Stimulated activated CD4-positive, alpha-beta T cell treated with anti-CD3 and anti-CD28 coated beads, Interleukin-12 subunit alpha, Interleukin-12 subunit beta, amount 100 ng/mL, for 24 hours (primary cell): ENCODE measurements at places on chromosomes 2 and 18.
A peak's percentile ranks its signal among the peaks of the same experiment; 100 is the strongest.

DNA sequence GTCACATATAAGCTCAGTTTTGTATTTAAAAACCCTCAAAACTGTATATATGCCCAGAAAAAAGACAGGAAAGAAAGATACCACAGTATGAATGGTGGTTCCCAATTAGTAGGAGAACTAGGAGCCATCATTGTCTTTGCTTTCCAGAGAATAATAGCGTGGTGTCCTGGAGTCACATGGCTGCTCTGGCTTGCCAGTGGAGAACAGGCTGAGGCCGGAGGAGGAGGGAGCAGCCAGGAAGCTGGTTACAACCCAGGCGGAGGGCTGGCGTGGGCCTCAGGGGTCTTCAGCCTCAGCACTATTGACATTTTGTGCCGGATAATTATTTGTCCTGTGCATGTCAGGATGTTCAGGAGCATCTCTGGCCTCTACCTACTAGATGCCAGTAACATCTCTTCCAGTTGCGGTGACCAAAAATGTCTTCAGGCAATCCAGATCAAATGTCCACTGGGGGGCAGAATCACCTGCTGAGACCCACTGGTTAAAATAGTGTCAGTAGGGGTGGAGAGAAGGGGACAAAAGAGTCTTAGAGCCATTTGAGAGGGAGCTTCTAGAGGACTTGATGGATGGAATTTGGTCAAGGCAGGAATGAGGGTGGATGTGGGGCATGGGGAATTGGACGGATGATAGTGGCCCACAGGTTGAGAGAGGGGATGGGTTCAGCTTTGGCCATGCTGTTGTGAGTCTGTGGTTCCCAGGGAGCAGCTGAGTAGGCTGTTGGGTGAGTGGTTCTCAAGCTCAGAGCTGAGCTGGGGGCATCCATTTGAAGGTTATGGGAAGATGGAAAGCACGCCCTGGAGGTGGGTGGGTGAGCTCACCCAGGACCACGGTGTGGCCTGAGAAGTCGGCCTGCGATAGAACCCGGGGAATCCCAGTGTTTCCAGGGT, 144.9 kb downstream of the AGAP1 start:
- no peak for DNase-seq

GRCh38 chr2:12487253-12488004, 229.3 kb upstream of the TRIB2 start:
- DNase-seq: no peak

GRCh38 chr2:112706170-112706664, 14.6 kb upstream of the NT5DC4 start:
- peak; percentile 24 for DNase-seq

GRCh38 chr2:219205165-219205538, 1.4 kb upstream of the ZFAND2B start:
- DNase-seq: no peak

DNA sequence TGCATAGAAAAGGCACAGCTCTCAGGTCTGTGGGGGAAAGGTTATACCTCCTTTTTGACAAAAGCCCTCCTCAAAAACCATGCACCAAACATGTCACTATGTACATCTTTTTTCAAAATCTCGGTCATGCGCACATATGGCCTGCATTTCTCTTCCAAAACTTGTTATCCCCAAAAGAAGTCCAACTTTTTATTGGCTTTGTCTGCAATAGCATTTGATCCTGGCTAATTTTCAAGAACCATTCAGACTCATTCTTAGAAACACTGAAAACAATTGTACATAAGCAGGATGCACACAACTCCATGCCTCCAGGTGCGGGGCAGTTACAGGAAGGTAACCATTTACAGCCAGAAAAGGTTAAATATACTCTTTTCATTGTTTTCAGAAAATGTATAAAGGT, 21.9 kb downstream of the SERTAD2 start:
- no peak for DNase-seq

GRCh38 chr2:156334496-156335478, 2.3 kb upstream of the NR4A2 start:
- peak; percentile 86 for DNase-seq
